ENCODE measurements at places on chromosomes 6 and 20. TPM values are rescaled to one million over a fixed set of nuclear protein-coding genes. Genes with fewer than 3 reads are reported as not detected.

DNA sequence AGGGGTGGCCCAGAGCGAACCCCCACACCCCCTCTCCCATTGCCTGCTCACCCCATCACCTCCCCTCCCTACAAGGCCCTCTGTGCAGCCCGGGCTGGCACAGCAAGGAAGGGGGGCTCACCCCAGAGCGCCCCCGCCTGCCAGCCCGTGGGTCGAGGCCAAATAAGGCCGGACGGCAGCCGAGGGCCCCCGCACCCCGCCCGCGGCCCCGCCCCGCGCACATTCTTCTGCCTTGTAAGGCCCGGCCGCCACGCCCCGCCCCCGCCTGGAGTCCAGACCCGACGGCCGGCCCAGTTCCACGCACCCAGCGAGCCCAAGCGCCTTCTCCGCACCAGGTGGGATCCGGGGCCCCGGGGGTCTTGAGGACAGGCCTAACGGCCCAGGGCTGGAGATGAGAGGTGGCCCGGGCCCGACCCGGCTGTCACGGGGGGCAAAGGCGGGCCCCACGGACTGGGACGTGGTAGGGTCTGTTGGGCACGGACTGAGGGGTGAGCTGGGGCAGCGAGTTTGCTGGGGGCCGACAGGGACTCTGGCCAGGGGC lies at the start of gene MYL9:
Gene MYL9 (plus strand): TSS at position 293 of the 541 bp plus-strand sequence. CDS start 3,366 bp downstream, outside the sequence.
- peak within 1 kb of the TSS; percentile 64 for H3K4me3 ChIP-seq
- no peaks in the 10 kb centered on the region for H3K4me1 ChIP-seq
- peak; percentile 69 for DNase-seq
- H3K27me3 ChIP-seq, result no peaks in the 10 kb centered on the region

The ARMC2 gene
- total RNA-seq, result 7.1 TPM

- H3K4me3 ChIP-seq, result no peak overlapping the region
- peaks cover 15% of the 10 kb centered on the region for H3K4me1 ChIP-seq
- no peaks in the 10 kb centered on the region for H3K36me3 ChIP-seq
Observed at GRCh38 chr6:3328145-3328544, 69.4 kb downstream of the PSMG4 start.

GRCh38 chr6:92110403-92110802 lies 1309.0 kb downstream of the EPHA7 start:
- H3K4me3 ChIP-seq, result no peak overlapping the region
- no peak for DNase-seq
- H3K4me1 ChIP-seq, result no peaks in the 10 kb centered on the region
- no peak overlapping the region for H3K27ac ChIP-seq
- no peaks in the 10 kb centered on the region for H3K36me3 ChIP-seq
- H3K27me3 ChIP-seq, result no peaks in the 10 kb centered on the region

The MUC21 gene
- not detected for total RNA-seq

- DNase-seq, result no peak
- peaks cover 11% of the 10 kb centered on the region for H3K4me1 ChIP-seq
- H3K4me3 ChIP-seq, result no peak overlapping the region
- H3K27me3 ChIP-seq, result no peaks in the 10 kb centered on the region
- no peak overlapping the region for H3K27ac ChIP-seq
Observed at GRCh38 chr6:63537959-63538300, 34.4 kb upstream of the LOC128125822 start.

DNA sequence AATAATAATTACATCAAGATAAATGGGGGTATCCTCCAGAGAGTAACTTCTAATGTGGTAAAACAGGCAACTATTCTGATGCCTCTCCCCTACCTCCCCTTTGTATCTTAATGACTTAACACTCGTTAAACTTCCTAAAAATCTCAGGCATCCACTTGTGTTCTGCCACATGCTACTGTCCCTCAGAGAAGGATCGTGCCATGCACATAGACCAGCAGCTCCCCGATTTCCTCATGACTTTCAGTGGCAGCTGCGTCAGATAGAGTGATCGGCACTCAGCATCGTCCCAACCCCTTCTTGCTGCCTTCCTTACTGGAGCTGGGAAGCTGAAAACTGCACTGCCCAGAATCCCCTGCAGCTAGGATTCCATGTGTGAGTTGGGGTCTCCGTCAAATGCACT lies 32.1 kb downstream of the RIPOR2 start:
- H3K27me3 ChIP-seq, result peaks cover 60% of the 10 kb centered on the region
- H3K4me3 ChIP-seq, result no peak overlapping the region
- peaks cover 6% of the 10 kb centered on the region for H3K4me1 ChIP-seq
- no peaks in the 10 kb centered on the region for H3K36me3 ChIP-seq
- no peak for DNase-seq

GRCh38 chr6:15362274-15363160 lies 116.6 kb downstream of the JARID2 start:
- H3K4me3 ChIP-seq, result no peak overlapping the region
- DNase-seq, result no peak
- H3K4me1 ChIP-seq, result peaks cover 29% of the 10 kb centered on the region
- H3K27me3 ChIP-seq, result no peaks in the 10 kb centered on the region
- H3K27ac ChIP-seq, result no peak overlapping the region

The COL11A2 gene
- 1.8 TPM for total RNA-seq

DNA sequence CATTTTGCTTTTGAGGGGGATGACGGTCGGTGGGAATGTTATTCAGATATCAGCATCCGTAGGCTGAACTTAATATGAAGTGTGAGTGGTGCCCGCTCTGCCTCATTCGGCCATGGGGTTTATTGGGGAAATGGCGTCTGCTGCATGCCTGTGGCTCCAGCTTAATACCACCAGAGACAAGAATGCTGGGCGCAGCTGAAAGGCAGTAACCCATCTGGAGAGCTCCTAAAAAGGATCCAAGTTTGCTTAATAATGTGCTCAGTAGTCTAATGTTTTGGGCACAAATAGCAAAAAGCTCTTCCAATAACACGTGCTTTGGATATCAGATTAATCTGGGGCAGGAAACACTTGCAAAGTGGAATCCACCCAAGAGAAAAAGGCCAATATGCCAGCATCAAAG lies 273.0 kb upstream of the TAB2 start:
- DNase-seq, result no peak
- no peak overlapping the region for H3K27ac ChIP-seq
- H3K4me3 ChIP-seq, result no peak overlapping the region
- peaks cover 22% of the 10 kb centered on the region for H3K4me1 ChIP-seq
- H3K36me3 ChIP-seq, result no peaks in the 10 kb centered on the region

GRCh38 chr6:13931797-13932402 lies 7.1 kb downstream of the RNF182 start:
- no peaks in the 10 kb centered on the region for H3K4me1 ChIP-seq
- no peak for DNase-seq
- H3K36me3 ChIP-seq, result no peaks in the 10 kb centered on the region
- H3K27ac ChIP-seq, result no peak overlapping the region
- H3K4me3 ChIP-seq, result no peak overlapping the region
- H3K27me3 ChIP-seq, result no peaks in the 10 kb centered on the region

The DOP1A gene
- 23.7 TPM for total RNA-seq

The ANKRD66 gene
- not detected for total RNA-seq

DNA sequence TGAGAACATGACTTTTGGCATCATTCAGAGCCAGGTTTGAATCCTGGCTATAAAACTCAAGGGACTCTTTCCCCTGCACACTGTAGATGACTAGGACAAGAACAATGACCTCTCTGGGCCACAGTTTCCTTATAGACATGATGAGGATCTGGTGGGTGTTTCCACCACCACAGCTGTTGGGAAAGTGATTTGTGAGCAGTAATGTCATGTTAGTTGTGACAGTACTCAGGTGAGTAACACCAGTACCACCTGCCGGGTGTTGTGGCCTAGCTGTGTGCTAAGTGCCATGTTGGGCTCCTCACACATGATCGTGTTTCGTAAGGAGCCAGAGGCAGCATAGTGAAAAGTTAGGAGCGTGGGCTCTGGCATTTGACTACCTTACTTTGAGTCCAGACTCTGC lies 24.1 kb downstream of the HM13 start:
- no peak overlapping the region for H3K4me3 ChIP-seq
- peaks cover 62% of the 10 kb centered on the region for H3K36me3 ChIP-seq
- no peak overlapping the region for H3K27ac ChIP-seq
- H3K4me1 ChIP-seq, result peaks cover 22% of the 10 kb centered on the region
- no peaks in the 10 kb centered on the region for H3K27me3 ChIP-seq

- H3K36me3 ChIP-seq, result no peaks in the 10 kb centered on the region
- H3K4me1 ChIP-seq, result no peaks in the 10 kb centered on the region
- peaks cover 54% of the 10 kb centered on the region for H3K27me3 ChIP-seq
- no peak overlapping the region for H3K27ac ChIP-seq
- no peak overlapping the region for H3K4me3 ChIP-seq
Observed at GRCh38 chr6:167235005-167235404, 56.1 kb upstream of the UNC93A start.

DNA sequence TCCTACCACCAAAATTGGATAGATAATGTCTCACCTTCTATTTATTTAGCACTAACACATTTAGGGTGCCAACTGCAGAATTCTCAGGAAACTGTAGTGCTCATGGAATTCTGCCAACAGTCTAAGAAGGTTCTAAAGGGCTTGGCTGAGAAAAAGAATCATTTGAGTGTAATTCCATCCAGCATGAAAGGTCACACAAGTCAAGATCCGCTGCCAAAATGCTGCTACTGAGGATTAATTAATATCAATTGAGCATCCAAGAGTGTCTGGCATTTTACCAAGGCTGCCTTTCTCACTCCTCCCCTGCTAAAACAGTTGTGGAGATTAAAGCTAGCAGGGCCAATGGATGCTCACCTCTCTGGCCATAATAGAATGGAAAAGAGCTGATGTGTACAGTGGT lies 112.7 kb downstream of the FHL5 start:
- no peak for DNase-seq
- no peaks in the 10 kb centered on the region for H3K4me1 ChIP-seq
- no peak overlapping the region for H3K27ac ChIP-seq
- H3K27me3 ChIP-seq, result no peaks in the 10 kb centered on the region
- H3K36me3 ChIP-seq, result no peaks in the 10 kb centered on the region

GRCh38 chr6:38503960-38504682 lies 135.6 kb downstream of the BTBD9 start:
- no peak overlapping the region for H3K4me3 ChIP-seq
- H3K36me3 ChIP-seq, result no peaks in the 10 kb centered on the region
- no peaks in the 10 kb centered on the region for H3K27me3 ChIP-seq
- DNase-seq, result no peak
- H3K27ac ChIP-seq, result no peak overlapping the region

DNA sequence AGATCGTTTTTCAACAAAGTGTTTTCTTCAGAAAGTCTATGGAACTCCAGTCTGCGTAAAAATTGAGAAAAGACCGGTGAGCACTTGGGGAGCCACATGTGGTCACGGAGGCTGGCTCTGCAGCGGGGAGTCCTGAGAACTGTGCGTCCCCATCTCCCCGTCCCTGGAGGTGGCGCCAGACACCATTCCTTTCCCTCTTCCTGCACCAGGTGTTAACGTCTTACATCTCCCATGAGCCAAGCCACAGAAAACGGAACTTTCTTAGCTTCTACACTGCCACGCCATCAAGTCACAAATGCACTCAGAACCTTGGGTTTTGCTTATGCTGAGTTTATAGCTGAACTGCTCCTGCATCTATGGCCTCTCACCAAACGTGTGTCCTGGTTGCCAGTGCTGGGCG lies 62.6 kb downstream of the GINS1 start:
- no peak for DNase-seq
- H3K36me3 ChIP-seq, result no peaks in the 10 kb centered on the region
- H3K27ac ChIP-seq, result no peak overlapping the region
- H3K27me3 ChIP-seq, result no peaks in the 10 kb centered on the region
- H3K4me1 ChIP-seq, result no peaks in the 10 kb centered on the region

GRCh38 chr6:35798706-35799105 lies 1.6 kb upstream of the CLPS start:
- no peaks in the 10 kb centered on the region for H3K36me3 ChIP-seq
- no peak overlapping the region for H3K4me3 ChIP-seq
- H3K4me1 ChIP-seq, result no peaks in the 10 kb centered on the region
- peaks cover 7% of the 10 kb centered on the region for H3K27me3 ChIP-seq

- no peak overlapping the region for H3K27ac ChIP-seq
- no peak for DNase-seq
- no peaks in the 10 kb centered on the region for H3K4me1 ChIP-seq
Observed at GRCh38 chr6:38484656-38485055, 155.1 kb downstream of the BTBD9 start.

- H3K4me3 ChIP-seq, result peak overlapping the region; percentile 81
- peak; percentile 45 for DNase-seq
- H3K27me3 ChIP-seq, result no peaks in the 10 kb centered on the region
- H3K27ac ChIP-seq, result peak overlapping the region; percentile 85
Observed at GRCh38 chr6:12288211-12288618, 1.9 kb upstream of the EDN1 start.

GRCh38 chr6:158072083-158072721 lies 90.5 kb downstream of the SYNJ2 start:
- peaks cover 37% of the 10 kb centered on the region for H3K4me1 ChIP-seq
- H3K27ac ChIP-seq, result no peak overlapping the region

- no peak overlapping the region for H3K27ac ChIP-seq
- DNase-seq, result no peak
- no peaks in the 10 kb centered on the region for H3K36me3 ChIP-seq
- H3K27me3 ChIP-seq, result peaks cover 24% of the 10 kb centered on the region
Observed at GRCh38 chr6:52909131-52909530, 367 bp downstream of the GSTA3 start.

DNA sequence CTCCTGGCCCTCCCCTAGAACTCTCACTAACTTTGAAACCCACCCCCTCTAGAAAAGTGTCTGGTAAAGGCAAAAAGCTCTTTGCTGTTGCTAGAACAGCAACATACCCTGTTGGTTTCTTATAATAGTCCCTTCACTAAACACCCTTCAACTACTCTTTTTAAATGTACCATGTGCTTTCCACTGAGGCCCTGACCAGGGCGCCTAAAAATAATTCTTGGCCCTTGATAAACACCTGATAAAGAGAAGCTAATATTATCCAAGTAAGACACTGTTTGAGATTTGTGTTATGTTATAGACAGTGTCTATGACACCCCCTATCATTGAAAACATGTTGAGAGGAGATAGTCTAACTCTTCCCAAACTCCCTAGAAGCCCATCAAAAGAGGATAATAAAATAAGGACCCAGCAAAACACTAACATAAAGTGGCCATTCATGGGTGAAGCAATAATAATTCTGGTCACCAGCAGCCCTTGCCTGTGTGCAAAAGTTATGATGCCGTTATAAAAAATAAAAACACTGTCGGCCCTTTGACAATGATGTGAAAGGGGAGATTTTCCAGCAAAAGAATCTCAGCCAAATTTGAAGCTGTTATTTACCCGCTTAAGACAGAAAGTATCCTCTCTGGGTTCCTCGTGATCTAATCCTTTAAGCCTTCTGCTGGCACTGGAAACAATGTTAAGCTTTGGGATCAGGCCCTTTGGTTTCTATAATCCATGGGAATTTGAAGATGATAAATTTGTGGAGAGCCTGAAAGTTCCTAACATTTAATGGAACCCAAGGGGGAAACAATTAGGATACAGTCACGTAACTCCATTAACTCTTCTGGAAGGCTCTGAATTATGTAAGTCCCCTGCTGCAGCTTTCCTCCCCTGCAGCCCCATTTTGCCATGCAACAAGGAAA lies 122.6 kb upstream of the PLCB4 start:
- H3K4me3 ChIP-seq, result no peak overlapping the region
- no peaks in the 10 kb centered on the region for H3K36me3 ChIP-seq
- no peaks in the 10 kb centered on the region for H3K27me3 ChIP-seq
- H3K4me1 ChIP-seq, result no peaks in the 10 kb centered on the region
- no peak overlapping the region for H3K27ac ChIP-seq
- DNase-seq, result no peak

The SNAI1 gene
- 0.81 TPM for total RNA-seq

The RBBP8NL gene
- total RNA-seq, result 6.2 TPM

All from Calu3 (cell line).